ENCODE measurements at places on chromosomes 7 and 10. TPM values are rescaled to one million over a fixed set of nuclear protein-coding genes. Genes with fewer than 3 reads are reported as not detected.

DNA sequence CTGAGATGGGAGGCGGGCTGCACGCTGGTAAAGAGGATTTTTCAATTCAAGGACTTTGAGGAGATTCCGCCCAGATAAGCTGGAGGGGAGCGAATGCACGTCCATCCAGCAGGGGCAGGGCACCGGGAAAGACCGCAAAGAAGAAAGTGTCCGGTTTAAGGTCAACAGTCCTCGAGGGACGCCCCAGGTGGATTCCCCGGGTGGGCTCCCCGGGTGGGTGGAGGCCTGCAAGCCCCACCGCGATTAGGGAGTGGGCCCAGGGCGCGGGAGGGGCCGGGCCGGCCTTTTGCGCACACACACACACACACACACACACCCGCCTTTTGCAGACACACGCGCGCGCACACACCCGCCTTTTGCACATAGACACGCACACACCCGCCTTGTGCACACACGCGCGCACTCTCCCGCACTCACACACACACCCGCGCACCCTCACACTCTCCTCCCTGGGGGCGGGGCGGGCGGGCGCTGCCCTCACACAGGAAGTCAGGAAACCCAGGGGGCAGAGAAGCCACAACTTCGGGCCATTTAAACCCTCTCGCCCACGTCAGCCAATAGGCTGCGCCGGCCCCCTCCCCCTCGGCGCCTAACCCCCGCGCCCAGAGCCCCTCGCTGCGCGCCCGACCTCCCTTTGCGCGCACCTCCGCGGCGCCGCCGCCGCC lies 615 bp downstream of the ARHGAP12 start:
- DNase-seq, result peak; percentile 83

- no peak for DNase-seq
Measured at GRCh38 chr10:130362308-130362761, 226.1 kb downstream of the GLRX3 start.

DNA sequence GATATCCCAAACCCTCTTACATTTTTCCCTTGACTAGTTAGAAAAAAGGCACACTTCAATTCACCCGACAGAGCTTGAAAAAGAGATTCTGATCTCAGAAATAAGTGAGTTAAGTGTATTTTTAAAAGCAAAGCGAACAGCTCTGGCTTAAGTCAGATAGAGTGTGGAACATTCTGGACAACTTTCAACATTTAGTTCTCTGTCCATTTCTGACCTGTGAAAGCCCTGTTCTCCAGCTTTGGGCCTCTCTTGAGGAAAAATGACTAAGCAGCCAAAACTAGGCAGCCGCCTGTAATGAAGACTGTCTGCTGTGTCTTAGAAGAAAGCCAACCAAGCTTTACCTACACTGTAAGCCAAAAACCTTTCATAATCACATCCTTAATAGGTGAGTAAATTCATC lies 50.5 kb downstream of the CDK6 start:
- DNase-seq, result no peak

DNA sequence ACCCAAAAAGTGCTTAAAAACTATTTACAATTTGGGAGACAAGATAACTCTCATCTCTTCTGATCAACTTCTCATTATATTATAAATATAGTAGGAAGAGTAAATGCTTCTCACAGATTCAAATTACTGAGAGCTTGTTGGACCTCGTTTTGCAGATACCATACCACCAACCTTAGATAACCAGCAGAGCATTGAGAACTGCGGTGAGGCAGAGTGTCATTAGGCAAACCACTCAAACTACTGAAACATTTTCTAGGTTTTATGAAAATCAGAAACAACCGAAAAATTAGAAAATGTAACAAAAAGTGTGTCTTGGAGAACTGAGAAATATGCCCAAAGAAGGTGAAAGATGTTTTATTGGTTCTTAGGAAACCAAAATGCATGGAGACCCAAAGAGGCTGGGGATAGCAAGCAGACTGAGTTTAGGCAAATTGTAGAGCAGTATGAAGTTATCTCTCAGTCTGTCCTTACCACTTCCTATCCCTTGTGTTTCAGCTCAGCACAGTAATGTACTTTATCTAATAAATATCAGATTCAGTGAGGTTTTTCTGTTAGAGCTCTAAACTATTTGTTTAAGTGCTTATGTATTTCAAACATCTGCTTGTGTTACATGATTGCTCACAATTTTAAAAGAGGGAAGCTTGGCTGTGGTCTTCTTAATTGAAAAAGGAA lies 77.9 kb downstream of the HECTD2 start:
- DNase-seq, result no peak

GRCh38 chr7:46428295-46428694 lies 507.2 kb upstream of the IGFBP3 start:
- no peak for DNase-seq

DNA sequence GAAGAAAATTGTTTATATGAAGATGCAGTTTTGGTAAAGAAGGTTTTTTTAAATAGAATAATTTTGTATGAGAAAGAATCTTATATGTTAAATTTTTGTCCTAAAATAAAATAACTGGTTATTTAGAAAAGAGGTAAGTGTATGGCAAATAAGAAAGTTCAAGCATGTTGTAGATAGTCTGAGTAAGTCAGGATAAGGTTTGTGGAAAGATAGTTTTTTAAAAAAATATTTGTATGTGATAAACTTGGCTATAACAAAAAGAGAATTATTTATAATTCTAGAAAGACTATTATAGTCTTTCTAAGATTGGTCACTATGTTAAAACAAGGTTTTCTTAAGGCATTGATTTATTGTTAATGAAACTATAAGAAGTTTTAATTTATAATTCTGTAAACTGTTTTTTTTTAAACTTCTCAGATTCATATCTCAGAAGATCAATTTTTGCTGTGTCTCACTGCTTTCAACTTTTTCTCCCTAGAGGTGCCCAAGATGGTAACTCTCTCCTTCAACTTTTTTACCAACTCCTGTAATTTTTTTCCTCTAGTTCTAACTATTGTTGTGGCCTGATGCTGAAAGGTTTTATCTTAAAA lies 698.6 kb downstream of the CCSER2 start:
- DNase-seq, result no peak

- DNase-seq, result peak; percentile 49
Measured at GRCh38 chr7:108459922-108460551, 3.8 kb upstream of the NRCAM start.

GRCh38 chr10:124325633-124325914 lies 93.1 kb downstream of the OAT start:
- no peak for DNase-seq

GRCh38 chr7:85095806-85096205 lies 91.0 kb downstream of the SEMA3D start:
- no peak for DNase-seq

GRCh38 chr7:886626-887487 lies 10.5 kb downstream of the GET4 start:
- DNase-seq, result no peak

GRCh38 chr7:128867842-128868623 lies 5.4 kb downstream of the ATP6V1F start:
- DNase-seq, result no peak

DNA sequence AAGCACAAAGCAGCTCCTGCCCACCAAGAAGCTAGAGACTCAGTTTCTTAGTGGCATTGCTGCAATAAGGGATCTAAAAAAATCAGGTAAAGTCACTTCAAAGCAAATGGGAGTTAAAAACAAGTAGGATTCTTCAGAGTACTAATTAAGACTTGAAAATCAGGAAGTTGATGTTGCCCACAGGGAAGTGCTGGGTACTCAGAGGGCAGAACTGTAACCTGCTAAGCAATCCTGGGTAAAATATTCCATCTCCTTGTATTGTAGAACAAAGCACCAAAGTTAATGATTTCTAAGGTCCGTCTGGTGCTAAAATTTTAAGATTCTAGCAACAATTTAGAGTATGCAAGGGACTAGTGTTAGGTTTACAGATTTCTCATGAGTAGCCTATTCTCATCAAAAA lies 8.3 kb downstream of the PEX1 start:
- no peak for DNase-seq

GRCh38 chr10:7480742-7481367 lies 70.0 kb upstream of the SFMBT2 start:
- DNase-seq, result peak; percentile 86

DNA sequence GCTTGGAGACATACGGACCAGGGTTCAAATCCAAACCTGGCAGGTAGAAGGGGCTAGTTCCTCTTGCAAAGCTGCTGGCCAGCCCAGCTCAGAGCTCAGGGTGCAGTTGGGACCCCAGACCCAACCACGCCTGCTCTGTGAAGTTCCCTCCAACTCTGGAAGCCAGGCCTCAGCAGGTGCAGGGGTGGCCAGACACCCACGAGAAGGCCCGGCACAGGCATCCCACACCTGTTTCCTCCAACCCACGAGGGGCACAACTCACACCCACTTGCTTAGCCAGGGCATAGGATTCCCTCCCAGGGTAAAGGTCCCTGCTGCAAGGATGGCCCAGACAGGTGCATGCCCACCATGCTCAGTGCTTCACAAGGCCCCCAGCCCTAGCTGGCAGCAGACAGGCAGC lies 262.4 kb downstream of the GRID1 start:
- no peak for DNase-seq

DNA sequence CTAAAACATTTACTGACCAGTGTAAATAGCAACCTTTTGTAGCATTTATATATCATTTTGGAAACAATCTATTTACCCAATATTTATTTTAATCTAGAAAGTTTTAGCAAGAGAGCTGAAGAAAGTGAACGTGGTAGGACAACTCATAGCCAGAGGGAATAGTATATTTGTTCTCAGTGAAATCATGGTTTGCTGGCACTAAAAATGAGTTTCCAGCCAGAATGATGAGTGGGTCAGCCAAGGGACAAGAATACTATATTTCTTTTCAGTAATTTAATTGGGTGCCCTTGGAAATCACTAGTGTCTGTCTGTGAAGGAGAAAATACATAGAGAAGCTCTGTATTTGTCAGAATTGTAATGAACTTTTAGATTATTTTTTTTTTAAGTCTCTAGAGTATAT lies 74.9 kb downstream of the MINPP1 start:
- no peak for DNase-seq

- DNase-seq, result no peak
Measured at GRCh38 chr7:96093435-96093834, 228.5 kb downstream of the SLC25A13 start.

GRCh38 chr10:5589011-5589660 lies 64.4 kb downstream of the CALML3 start:
- no peak for DNase-seq

GRCh38 chr10:660413-660969 lies 29.0 kb downstream of the DIP2C start:
- DNase-seq, result no peak

GRCh38 chr7:43295429-43295828 lies 183.0 kb downstream of the HECW1 start:
- no peak for DNase-seq

DNA sequence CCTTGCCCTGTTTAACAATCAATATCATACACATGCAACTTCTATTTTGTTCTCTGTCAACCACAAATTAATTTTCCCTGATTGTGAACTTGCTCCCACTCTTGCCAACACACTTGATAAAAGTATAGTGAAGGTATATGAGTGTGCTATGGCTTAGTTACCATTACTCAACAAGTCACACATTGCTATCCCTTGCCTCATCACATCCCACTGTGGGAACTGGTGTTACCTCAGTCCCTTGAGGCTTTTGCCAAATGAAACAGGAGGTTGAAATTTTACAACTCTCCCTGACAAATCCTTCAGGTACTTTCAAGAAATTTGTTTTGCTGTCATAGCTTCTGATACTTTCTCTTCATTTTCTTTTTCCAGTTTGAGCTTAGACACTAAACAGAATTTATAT lies 472.5 kb upstream of the SEMA3D start:
- DNase-seq, result no peak

- no peak for DNase-seq
Measured at GRCh38 chr7:42671627-42672026, 240.2 kb downstream of the C7orf25 start.

- no peak for DNase-seq
Measured at GRCh38 chr10:13642293-13642692, 55.5 kb downstream of the PRPF18 start.

DNA sequence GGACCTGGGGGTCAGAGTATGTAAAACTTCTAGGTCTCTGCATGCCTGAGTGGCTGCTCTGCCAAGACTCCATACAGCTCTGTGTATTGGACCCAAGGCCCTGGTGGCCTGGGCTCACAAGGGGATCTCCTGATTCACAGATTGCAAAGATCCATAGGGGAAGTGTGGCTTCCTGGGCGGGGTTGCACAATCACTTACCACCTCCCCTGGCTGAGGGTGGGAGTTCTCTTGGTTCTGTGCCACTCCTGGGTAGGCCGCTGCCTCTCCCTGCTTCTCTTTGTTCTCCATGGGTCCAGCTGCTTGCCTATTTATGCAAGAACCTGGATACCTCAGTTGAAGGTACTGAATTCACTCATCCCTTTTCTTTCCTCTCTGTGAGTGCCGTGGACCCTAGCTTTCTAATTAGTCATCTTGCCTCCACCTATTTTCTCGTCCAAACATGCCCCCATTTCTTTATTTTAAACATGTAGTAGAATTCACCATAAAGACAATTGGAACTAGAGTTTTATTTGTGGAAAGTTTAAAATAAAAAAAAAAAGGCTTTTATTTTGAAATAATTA lies 18.5 kb upstream of the AGR3 start:
- no peak for DNase-seq

DNA sequence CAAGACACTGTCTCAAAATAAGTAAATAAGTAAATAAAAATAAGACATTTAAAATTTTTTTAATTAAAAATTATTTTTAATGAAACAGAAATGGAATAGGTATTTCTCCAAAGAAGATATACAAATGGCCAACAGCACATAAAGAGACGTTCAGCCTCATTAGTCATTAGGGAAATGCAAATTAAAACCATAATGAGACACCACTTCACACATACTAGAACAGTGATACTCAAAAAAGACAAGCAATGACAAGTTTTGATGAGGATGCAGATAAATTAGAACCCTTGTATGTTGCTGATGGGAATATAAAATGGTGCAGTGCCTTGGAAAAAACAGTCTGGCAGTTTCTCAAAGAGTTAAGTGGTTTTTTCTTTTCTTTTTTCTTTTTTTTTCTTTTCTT lies 26.5 kb upstream of the C10orf67 start:
- no peak for DNase-seq

GRCh38 chr10:15712883-15713282 lies 6.8 kb downstream of the ITGA8 start:
- no peak for DNase-seq

DNA sequence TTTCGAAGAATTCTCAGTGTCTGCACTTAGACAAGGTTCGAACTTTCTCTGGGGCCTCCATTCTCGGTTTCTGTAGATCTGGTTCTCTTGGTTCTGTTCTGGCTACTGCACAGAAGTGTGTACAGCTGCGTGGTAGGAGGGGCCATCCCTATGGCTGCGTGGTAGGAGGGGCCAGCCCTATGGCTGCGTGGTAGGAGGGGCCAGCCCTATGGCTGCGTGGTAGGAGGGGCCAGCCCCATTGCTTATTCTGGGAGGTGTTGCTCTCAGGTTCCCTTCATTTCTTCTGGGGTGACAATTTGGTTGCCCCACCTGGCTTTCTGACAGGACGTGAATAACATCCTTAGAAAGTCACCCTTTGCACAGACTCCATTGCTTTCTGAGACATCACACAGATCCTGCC lies 65.2 kb upstream of the CHST15 start:
- no peak for DNase-seq

- DNase-seq, result no peak
Measured at GRCh38 chr7:47634273-47634672, 52.4 kb upstream of the TNS3 start.

Gene DOCK4
- total RNA-seq, result 5.3 TPM

Gene BBIP1
- total RNA-seq, result 35.1 TPM

Gene POLL
- total RNA-seq, result 46.7 TPM

Gene GDI2
- 187 TPM for total RNA-seq

Gene NPSR1
- total RNA-seq, result not detected

Gene TMEM270
- not detected for total RNA-seq

Gene CLRN3
- total RNA-seq, result not detected

Gene AGR2
- total RNA-seq, result not detected

Gene PLA2G12B
- not detected for total RNA-seq

Gene GATA3
- total RNA-seq, result 0.49 TPM

Gene RBP3
- not detected for total RNA-seq

Gene CYP2W1
- total RNA-seq, result not detected
